ENCODE measurements at places on chromosomes 2 and 18. TPM values are rescaled to one million over a fixed set of nuclear protein-coding genes. Genes with fewer than 3 reads are reported as not detected.
A peak's percentile ranks its signal among the peaks of the same experiment; 100 is the strongest.

DNA sequence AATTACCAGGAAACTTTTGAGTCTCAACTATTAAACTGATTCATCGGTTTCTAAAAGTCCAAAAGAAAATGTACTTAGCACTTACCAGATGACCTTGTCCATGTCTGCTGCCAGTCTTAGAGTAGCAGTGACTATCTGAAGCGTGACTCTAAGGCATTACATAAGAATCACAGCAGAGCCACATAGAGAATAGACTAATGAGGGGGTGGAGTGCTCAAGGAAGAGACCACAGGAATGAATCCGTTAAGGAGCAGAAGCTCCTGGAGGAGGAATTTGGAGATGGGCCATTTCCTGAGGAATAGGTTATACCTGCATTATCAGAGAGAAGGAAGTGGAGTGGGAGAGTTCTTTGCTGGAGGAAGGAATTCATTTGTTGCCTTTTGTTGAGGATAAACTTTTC lies 116.0 kb downstream of the MAP3K20 start:
- no peak for DNase-seq

DNA sequence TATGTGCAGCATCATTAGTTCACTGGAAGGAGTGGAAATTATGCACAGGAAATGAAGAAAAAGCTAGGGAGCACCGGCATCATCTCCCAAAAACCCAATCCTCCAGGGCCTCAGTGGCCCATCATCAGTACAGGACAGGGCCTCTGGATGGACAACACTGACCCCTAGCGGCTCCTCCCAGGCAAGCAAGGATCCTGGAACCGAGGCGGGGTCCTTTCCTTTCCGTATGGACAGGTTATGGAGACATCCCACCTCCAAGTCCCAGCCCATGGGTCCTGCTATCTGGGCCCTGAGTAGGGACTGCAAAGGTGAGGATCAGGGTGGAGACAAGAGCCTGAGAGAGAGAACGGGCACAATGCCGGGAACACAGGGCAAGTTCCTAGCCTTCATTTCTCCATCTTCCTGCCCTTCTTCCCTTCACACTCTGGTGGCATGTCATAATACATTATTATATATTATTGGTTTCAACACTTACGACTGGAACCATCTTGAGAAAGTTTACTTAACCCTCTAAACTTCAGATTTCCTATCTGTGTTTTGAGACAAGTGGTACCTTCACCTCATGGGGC lies 68.2 kb downstream of the ZNF516 start:
- peak; percentile 67 for DNase-seq

DNA sequence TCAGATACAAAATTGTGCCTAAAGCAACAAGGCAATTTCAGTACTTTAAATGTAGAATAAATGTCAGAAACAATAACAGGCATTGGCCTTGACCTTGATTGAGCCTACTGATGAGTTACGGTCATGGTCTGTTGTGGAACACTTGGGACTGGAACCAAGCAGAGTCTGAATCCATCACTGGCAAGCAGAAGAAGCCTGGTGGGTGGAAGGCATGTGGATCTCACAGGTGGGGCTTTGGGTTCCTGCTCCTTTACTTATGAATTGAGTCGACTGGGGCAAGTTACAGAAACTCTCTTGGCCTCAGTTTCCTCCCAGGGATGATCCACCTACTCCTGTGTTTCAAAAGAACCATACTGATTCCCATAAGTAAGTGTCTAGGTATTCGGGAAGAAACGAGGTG lies 102.3 kb downstream of the KCNF1 start:
- DNase-seq: no peak

GRCh38 chr2:157173740-157174184 lies 83.7 kb upstream of the GALNT5 start:
- DNase-seq: no peak

GRCh38 chr2:174058456-174058855 lies 93.3 kb upstream of the SP3 start:
- no peak for DNase-seq

FOXI3 gene
- not detected for polyA plus RNA-seq

DNA sequence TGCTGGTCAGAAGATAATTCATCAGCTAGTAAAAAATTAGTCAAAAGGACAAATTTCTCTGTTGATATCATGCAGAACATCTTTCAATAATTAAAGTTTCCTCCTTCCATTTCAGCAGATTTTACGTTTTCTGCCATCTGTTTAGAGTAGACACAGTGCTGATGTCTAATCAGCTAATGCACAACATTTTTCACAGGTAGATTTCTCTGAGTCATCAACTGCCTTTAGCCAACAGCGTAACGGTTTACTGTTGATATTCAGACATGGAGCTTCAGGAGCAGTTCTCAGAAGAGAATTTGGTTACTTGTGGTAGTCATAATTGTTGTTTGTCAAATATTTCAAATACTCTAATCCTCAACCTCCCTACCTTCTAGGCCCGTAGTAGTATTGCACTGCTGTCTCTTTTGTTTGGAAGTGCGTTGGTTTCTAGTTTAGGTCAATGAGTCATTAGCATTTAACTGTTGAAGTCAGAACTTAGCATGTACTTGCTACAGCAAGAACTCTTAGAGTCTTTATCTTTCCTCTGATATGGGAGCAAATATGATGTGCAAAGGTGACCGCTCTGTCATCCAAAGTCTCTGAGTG lies 86.8 kb upstream of the TFPI start:
- no peak for DNase-seq

DNA sequence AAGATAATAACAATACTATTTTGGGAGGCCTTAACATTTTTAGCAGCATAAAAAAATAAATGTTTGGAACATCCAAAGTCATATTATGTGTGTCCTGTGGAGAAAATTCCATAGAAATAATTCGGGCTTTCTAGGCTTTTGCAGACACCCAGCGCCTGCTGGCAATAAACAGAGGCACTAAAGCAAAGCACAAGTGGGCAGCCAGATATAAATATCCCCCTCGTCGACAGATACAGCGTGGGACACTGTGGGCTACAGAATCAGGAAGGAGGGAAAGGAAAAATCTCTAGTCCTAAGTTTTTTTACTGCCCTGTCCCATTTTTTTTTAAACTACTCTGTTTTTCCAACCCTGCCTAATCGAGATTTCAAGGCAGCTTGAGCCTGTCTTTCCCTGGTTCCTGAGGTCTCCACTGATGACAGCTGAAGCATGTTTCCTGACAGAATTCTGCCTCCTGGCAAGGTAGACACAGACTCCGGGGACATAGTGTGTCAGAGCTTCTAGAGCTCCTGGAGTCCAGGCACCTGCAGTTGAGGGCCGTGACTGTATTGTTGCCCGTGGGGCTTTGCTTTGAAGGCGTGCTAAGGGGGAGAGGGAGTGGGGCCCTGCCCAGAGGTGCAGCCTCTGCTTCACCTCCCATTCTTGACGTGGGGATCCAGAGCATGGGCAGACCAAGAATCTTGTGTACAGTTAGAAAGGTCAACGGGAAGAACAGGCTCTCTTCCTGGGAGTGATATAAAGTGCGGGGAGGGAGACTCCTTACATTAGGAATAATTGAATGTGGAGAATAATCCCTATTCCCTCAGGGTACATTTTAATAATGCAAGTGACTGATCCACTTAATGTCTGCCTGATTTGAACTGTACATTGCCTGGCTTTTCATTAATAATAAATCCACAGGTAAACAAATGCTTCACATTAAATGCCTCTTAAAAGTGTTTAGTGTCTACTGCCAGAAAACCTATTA lies 232.3 kb downstream of the DCC start:
- DNase-seq: no peak

GRCh38 chr2:6423944-6424343 lies 441.8 kb downstream of the CMPK2 start:
- no peak for DNase-seq

GRCh38 chr2:83689402-83689801 lies 769.7 kb downstream of the SUCLG1 start:
- DNase-seq: no peak

DNA sequence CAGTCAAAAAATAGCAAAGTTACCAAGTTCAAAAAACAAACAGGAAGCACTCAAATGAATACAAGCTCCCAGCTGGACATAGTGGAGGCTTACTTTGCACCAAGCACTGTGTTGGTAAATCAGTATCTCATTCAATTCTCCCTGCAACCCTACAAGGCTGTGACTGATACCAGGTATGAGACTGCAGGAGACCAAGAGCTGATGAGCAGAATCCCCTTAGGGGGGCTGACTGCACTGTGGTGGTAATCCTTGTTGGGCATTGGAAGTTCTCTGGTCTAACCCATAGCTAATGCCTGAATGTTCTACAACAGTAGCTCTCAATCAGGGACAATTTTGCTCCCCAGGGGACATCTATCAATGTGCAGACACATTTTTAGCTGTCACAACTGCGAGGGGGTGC lies 26.0 kb downstream of the CDH2 start:
- DNase-seq: no peak

DNA sequence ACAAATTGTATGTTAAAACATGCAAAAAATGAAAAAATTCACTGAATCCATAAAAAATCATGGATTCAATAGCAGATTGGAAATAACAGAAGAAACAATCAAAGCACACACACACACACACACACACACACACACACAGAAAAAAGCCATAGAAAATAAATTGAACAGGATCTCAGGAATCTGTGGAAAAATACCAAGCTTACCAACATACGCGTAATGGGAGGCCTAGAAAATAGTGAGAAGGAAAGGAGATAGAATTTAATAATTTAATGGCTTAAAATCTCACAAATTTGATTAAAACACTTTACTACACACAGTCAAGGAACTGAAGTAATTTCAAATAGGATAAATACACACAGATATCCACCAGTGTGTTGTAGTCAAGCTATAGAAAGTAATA lies 1671.5 kb upstream of the PIK3C3 start:
- DNase-seq: no peak

GBX2 gene
- polyA plus RNA-seq: not detected

GRCh38 chr2:181163139-181163538 lies 182.7 kb downstream of the UBE2E3 start:
- DNase-seq: peak; percentile 18

TMEM200C gene
- polyA plus RNA-seq: 1.1 TPM

DNA sequence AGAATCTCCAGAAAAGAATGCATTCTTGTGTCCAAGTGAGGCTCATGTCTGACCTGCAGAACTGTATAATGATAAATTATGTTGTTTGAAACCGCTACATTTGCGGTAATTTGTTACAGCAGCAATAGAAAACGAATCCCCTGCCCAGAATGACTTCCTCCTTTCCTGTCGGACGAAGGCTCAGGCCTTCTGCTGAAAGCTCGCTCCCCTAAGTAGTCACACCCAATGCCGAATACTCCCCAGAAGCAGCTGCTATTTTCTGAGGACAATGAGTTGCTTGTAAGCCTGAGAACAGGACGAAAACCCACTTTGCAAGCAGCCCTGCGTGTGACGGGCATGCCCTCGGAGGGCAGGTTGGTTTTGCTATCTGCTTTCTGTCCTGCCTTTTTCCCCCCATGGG lies 27.7 kb upstream of the PTPN4 start:
- no peak for DNase-seq

GRCh38 chr2:28607730-28608499 lies 112.1 kb downstream of the PLB1 start:
- peak; percentile 66 for DNase-seq

- no peak for DNase-seq
These were observed 23.8 kb downstream of the MPHOSPH10 start for GRCh38 chr2:71154279-71154678.

GRCh38 chr18:78247615-78248289 lies 731.9 kb upstream of the SALL3 start:
- no peak for DNase-seq

DNA sequence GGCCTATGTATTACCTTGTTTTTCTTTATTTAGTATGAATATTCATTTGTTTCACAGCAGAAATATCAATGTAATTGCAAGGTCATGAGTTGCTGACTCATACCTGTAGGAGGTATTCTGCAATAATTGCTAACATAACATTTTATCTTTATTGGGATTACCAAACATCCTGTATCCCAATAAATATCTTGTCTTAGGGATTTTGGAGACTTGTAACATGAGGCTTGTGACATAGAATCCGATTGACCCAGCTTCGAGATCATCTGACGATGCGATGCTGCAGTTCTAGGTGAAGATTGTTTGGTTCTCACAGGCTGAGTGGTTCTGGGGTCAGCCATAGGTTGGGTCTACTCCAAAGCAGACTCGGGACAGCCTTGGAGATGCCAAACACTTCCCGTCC lies 133.4 kb upstream of the RND3 start:
- no peak for DNase-seq

DNA sequence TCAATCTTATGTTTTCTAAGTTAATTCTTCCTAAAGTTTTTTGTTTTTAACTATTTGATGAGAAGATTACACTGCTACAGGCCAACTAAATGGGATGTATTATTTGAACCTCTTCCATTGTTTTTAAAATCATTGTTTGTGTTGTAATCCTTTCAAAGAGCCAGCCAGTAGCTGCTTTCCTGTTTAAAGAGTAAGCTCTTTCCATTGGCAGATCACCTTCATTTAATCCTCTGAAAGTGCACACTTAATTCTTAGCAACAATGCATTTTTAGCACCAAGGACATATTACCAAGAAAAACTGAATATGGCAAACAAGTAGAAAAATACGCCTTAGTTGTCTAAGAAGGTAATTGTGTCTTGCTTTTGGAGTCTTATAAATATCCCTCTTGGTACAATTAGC lies 54.0 kb downstream of the MEIS1 start:
- DNase-seq: no peak

- DNase-seq: no peak
These were observed 250.6 kb downstream of the CYP26B1 start for GRCh38 chr2:71897137-71897480.

TMEM163 gene
- polyA plus RNA-seq: 7.1 TPM

- no peak for DNase-seq
These were observed 298.5 kb downstream of the INSIG2 start for GRCh38 chr2:118386641-118387302.

GRCh38 chr2:143480601-143481236 lies 351.5 kb downstream of the ARHGAP15 start:
- no peak for DNase-seq

GALNT5 gene
- polyA plus RNA-seq: 0.34 TPM

GRCh38 chr2:31475692-31476091 lies 61.1 kb upstream of the XDH start:
- no peak for DNase-seq

DNA sequence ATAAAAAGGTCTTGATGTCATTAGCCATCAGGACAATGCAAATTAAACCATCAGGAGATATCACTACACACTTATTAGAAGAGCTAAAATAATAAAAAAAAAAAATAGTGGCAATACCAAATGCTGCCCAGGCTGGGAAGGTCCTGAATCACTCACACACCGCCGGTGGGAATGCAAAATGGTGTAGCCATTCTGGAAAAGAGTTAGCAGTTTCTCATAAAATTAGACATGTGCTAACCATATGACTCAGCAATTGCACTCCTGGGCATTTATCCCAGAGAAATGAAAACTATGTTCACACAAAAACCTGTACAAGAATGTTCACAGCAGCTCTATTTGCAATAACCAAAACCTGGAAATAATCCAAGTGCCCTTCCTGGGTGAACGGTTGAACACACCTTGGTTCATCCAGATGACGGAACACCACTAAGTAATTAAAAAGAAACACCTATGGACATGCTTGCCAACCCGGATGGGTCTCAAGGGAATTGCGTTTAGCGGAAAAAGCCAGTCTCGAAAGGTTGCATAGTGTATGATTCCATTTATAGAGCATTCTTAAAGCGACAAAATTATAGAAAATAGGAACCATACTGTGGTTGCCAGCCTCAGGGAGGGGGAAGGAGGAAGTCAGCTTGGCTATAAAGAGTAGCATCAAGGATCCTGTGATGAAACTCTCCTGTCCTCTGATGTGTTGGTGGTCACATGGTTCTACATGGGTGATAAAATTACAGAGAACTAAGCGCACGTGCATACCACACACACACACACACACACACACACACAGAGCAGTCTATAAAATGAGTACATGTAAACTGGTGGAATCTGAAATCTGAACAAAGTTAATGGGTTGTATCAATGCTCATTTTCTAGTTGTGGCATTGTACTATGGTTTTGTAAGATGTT lies 4.6 kb downstream of the MBP start:
- DNase-seq: no peak

PROC gene
- 0.18 TPM for polyA plus RNA-seq

Data from right cardiac atrium (tissue), 5 donors.